ENCODE measurements at places on chromosomes 7 and 10.
A peak's percentile ranks its signal among the peaks of the same experiment; 100 is the strongest.

DNA sequence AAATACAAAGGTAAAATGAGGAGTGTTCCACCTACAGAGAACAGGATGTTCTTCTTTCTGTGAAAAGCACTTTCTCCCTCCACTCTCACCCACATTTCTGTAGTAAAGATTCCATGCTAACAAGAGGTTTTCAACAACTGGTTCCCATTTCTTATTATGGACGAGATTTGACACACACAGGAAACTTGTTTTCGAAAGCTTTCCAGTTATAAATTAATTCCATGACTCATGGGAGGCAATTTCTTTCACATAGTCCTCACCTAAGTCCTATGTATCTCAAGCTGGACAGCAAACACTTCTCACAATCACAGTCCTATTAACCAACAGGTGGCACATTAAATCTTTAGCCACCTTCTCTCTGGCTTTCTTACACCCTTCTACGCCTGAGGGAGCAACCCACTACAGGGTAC lies 24.5 kb downstream of the RAPGEF5 start:
- DNase-seq, result no peak

DNA sequence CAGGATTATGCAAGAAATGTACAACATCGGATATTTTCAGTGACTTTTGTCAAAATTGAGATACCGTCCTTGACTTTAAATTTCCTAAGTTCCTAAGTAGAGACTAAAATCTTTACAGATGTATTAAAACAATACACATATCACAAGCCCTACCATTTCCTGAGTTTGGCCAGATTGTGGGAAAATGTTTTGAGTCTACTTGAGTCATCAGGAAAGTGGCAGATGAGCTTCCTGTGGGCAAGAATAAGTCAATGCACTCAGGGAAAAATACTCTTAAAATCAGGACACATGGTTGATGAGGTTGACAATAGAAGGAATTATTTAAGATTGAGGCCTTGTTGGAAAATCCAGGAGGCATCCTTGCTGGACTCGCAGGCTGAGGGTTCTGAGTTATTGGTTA lies 162.5 kb downstream of the SNX10 start:
- no peak for DNase-seq

GRCh38 chr7:133025056-133025455 lies 56.8 kb downstream of the CHCHD3 start:
- no peak for DNase-seq

- DNase-seq, result no peak
Observed at GRCh38 chr7:24721481-24722001, 35.7 kb downstream of the GSDME start.

DNA sequence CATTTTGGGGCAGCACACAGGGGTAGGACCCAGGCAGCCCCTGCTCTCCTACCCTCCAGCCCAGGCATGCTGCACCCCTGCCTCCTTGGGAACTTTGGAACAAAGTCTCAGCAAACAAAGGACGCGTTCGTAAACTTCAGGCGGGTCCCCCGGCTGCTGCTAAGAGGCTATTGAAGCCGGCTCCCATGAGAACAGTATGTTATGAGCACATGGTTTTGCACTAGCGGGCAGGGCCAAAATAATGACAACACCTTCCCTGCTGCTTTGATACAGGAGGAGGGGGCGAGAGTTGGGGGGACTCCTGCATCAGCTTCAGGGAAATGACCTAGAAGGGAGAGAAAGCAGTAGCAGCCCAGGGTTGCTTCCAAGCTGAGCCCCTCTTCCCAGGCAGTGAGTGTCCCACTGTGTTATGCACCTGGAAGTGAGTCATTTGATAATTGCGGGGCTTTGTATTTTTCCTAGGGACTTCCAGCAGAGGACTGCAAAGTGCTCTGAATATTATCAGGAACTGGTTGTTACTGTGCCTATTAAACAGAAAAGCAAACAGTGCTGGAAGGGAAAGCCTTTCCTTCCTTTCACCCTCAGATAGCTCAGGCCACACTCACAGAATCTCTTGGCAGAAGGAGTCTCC lies 6.9 kb downstream of the ITPRIP start:
- DNase-seq, result no peak

DNA sequence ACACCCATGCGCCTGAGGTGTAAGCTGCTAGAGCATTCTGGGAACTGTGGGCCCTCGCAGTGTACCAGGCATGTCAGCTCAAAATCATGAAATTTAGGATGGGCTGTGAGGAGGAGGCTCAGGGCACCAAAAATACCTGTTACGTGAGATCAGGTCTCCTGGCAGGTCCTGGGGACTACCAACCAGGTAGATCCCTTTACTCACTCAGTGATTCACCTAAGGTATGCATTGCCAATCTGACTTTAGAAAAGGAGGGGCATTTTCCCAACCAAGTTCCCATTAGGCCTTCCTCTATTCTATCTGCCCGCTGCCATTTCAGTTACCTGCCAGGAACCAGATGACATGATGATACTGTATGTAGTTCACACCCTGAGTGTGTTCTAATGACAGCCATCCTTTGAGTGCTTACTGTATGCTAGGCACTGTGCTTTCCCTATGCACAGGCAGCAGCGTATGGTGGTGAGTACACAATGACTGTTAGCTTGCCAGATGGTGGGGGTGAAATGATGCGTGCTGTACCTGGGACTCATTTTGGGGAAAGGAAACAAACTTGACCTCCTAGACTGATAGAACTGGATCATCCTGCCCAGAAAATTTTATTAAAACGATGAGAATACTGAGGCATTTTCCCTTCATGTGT lies 62.0 kb downstream of the CFAP58 start:
- DNase-seq, result no peak

DNA sequence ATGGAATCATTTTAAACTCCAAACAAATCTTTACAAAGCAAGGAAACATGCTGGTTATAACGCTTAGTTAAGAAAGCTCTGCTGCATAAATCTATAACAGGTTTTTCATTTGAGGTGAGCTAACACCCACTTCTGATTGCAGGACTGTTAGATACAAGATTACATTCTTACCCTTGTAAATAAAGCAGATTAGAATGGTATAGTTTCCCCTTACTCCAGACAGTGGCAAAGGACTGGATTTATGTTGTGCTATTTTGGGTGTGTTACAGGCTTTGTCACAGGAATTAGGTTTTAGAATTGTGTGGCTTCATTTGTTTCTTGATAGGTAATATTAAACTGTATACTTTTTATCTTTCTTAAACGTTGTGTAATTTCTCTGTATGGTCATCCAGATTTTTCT lies 487.6 kb downstream of the ZWINT start:
- no peak for DNase-seq

DNA sequence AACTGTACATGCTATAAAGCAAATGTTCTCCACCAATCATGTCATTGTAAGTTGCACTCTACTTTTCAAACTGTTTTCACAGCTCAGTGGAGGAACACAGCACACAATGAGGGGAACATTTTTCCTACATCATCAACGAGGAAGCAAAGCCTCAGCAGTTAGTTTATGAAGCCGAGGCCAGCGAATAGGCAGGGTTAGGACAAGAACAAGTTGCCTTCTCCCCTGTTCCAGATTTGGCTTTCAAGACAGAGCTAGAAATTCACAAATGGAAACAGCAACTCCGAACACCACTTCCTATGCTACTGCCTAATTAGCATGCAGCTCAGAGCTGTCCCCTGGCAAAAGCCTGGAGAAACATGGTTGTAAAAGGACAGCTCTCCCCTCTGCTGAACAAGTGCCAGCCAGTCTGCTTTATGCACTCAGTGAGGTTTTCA lies 19.8 kb downstream of the ITGB8 start:
- DNase-seq, result peak; percentile 52

DNA sequence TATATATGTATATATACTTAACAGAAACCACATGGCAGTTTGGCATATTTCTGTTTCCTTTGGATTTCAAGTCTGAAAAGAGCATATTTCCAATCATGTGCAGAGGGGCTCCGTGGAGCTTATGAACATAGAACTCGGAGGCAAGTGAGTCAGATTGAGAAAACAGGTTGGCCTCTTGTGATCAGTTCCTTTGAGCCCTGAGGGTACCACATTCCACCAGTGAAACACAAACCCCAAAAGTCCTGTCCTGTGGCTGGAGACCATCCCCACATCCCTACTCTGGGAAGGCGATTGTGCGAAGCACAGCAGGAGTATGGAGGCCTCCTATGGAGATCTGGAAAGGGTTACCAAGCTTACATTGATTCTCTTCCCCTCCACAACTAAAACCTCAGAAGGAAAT lies 196.7 kb upstream of the TMEM72 start:
- no peak for DNase-seq

All from caudate nucleus (tissue), 63 donors.